Esophagus mucosa (tissue), 1 donor: ENCODE measurements at places on chromosomes 5 and 9. TPM values are rescaled to one million over a fixed set of nuclear protein-coding genes. Genes with fewer than 3 reads are reported as not detected.
A peak's percentile ranks its signal among the peaks of the same experiment; 100 is the strongest.

DNA sequence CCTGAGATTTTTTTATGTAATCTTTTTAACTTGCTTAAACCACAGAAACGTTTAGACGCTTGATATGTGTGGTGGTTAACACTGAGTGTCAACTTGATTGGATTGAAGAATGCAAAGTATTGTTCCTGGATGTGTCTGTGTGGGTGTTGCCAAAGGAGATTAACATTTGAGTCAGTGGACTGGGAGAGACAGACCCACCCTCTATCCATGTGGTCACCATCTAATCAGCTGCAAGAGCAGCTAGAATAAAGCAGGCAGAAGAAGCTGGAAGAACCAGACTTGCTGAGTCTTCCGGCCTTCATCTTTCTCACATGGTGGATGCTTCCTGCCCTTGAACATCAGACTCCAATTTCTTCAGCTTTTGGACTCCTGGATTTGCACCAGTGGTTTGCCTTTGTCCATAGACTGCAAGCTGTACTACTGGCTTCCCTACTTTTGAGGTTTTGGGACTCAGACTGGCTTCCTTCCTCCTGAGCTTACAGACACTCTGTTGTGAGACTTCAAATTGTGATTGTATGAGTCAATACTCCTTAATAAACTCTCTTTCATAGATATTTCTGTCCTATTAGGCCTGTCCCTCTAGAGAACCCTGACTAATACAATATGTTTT, 816.0 kb upstream of the CDH9 start:
- no peak for ATAC-seq

DNA sequence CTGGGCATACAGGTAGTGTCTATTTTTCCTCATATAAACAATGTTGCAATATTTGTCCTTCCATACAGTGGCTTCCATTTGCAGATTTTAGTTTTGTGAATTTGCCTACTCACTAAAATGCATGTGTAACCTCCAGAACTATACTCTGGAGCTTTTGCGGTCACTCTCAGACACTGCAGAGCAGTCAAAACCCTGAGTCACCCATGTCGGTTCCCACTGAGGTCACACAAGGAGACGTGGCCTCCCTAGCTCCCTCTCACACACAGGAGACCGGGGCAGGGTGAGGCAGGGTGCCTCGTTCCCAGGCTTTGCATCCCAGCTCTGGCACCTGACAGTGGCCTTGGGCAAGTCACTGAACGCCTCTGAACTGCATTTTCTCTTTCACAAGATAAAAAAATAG, 55.5 kb upstream of the ZNF354A start:
- ATAC-seq = peak; percentile 69

DNA sequence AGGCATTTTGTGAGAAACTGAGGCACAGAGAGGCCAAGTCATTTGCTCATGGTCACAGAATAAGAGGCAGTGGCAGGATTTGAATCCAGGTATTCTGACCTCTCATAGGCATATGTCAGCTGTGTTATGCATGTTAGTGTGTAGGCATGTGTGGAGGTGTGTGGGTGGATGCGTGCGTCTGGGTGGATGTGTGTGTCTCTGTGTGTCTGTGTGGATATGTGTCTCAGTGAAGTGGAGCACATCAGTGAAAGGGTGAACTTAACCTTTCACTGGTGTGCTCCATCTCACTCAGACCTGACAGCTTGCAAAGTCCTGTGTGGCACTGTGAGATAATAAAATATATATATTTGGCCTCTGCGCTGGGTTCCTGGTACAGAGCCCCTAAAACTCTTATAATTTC, 32.0 kb upstream of the SMU1 start:
- ATAC-seq = no peak

DNA sequence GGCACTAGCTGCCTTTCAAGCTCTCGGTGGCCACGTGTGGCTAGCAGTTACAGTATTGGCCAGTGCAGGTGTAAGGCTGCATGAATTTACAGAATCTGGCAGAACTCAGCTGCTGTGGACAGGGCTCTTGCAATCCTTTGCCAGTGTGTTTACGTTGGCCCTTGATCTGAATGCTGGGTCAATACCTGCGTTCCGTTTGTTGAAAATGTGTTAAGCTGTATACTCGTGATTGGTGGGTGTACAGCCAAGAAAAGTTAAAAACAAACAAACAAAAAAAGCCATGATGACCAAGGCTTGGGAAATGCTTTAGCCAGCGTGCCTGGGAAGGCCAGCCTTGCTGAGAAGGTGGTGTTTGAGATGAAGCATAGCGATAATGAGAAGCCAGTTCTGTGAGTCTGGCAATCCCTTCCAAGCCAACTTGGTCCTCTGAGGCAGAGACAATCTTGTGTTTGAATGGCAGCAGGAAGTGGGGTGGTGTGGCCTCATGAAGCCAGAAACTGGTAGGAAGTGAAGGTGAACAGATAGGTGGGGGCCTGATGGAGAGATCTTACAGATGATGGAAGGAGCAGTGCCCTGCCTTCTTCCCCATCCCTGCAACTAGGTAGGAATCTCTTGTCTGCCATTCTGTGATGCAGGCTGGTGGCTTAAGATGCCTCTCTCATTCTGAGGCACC, 820 bp upstream of the CFAP90 start:
- ATAC-seq = no peak

DNA sequence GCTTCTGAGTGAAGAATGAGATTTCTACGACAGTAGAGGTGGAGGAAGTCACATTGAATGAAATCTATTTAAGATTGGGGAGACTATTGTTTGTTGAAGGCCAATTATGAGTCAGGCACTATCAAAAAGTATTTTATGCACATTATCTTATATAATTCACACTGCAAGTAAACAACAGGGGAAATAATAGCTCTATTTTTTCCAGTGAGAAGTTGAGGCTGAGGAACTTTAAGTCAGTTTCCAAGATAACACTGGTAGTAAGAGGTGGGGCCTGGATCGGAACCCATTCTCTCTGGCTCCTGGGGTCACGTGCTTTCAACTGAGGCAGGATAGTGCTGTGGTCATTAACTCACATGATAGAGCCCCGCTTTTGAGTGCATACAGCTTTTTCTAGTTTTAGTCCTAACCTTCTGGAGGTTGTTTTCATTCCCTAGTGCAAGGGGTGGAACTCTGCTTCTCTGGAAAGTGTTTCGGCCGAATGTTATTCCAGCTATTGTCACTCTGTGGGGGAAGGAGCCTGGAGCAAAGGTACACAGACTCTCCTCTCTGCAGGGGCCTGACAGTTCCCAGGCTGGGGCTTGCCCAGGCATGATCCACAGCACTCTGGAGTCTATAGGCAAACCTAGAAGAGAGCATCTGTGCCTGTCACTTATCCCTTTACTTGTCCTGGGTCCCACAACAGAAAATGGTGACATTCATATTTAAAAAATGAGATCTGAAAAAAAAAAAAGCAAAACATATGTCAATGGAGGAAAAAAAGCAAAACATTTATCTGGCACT, 352.4 kb upstream of the ACTBL2 start:
- ATAC-seq = peak; percentile 73

NPR3 gene
- 12.6 TPM for total RNA-seq
